ENCODE measurements at places on chromosomes 1 and 21.

GRCh38 chr1:224745394-224745793, 129.3 kb downstream of the CNIH3 start:
- no peak for DNase-seq

GRCh38 chr1:20666804-20667203, 5.6 kb upstream of the DDOST start:
- DNase-seq: no peak

DNA sequence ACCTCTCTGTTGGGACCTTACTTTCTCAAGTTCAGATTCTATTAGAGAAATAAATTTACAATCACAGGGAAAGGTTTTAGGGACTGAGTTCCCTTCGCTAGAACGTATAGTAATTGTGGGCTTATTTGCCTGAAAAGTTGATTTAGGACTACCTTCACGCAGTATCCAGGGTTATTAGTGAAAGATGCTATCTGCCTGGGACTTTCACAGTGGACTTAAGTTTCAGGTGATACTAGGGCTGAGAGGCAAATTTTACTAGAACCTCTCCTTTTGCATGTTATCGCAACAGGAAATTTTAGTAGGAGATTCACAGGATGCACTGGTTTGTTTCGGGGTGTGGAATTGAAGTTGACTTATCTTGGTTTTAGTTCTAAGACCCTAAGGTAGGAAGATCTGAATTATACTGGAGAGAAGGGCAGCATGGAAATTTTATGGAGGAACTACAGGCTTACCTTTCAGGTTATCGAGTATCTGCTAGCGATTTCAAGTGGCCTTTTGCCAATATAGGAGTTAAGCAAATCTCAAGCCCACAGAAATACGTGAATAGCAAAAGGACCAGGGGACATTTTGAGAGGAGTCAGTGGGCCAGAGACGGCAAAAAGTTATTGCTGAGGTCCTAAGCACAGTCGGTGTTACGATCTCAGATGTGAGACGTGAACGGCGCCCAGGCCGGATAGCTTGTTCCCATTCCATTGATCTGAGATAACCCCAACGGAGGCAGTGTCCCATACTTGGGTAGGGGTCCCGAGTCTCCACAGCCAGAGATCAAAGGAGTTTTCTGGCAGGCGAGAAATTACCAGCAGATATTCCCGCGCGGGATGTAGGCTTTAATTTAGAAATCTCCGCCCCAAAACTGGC, 723 bp upstream of the GNAI3 start:
- no peak for DNase-seq

DNA sequence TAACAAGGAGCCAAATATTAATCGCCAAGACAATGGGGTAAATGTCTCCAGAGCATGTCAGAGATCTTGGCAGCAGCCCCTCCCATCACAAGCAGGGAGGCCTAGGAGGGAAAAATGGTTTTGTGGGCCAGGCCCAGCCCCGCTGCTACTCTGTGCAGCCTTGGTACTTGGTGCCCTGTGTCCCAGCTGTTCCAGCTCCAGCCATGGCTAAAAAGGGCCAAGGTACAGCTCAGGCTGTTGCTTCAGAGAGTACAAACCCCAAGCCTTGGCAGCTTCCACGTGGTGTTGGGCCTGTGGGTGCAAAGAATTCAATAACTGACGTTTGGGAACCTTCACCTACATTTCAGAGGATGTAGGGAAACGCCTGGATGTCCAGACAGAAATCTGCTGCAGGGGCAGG, 10.4 kb downstream of the UBE2G2 start:
- DNase-seq: no peak

- DNase-seq: no peak
These were observed 25.9 kb upstream of the ATP1A1 start for GRCh38 chr1:116346943-116347673.

DNA sequence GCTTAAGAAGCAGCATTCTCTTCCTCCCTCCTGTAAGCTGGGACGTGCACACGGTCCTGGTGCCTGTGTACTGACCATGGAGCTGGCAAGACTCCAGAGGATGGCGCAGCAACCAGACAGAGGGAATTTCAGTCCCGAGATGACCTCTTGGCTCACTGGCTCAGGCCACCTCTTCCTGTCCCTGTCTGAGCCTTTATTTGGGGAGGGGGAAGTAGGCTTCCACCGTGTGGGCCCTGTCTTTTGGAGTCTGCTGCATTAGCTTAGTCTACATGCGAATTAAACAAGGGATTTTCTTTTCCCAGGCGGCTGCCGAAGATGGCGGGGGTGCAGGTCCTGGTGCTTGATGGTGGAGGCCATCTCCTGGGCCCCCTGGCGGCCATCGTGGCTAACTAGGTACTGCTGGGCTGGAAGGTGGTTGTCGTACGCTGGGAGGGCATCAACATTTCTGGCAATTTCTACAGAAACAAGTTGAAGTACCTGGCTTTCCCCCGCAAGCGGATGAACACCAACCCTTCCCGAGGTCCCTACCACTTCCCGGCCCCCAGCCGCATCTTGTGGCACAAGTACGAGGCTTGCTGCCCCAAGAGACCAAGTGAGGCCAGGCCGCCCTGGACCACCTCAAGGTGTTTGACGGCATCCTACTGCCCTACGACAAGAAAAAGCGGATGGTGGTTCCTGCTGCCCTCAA, 10.2 kb downstream of the IL24 start:
- no peak for DNase-seq

DNA sequence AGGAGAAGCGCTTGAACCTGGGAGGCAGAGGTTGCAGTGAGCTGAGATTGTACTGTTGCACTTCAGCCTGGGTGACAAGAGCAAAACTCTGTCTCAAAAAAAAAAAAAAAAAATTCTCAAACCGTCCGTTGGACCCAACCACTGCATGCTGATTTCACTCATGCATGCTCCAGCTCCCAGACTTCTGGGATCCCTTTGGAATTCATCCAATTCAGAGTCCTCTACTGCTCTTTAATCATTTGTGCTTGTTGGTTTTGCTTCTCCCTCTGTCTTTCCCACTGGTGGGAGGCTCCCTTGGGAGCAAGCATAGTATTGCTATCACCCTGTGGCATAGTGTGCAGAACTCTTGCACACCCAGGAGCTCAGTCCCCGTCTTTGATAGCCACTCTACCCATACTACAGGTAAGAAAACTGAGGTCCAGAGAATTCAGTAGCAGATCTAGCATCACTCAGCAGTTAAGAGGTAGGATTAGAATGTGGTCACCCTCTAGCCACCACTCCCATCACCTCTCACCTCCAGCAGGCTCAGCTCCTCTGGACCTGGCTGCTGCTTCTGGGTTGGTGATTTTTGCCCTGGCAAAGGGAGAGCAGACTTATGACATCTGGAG, 3.1 kb upstream of the LMNA start:
- no peak for DNase-seq

GRCh38 chr1:162145966-162146696, 76.6 kb downstream of the NOS1AP start:
- DNase-seq: no peak

- no peak for DNase-seq
These were observed 306.6 kb downstream of the PCP4 start for GRCh38 chr21:40173816-40174215.

- no peak for DNase-seq
These were observed 231.5 kb downstream of the KCNT2 start for GRCh38 chr1:196376630-196377328.

- DNase-seq: no peak
These were observed 68.4 kb upstream of the SSBP3 start for GRCh38 chr1:54474310-54475251.

- DNase-seq: no peak
These were observed 3.7 kb upstream of the SLC2A5 start for GRCh38 chr1:9073143-9073542.

GRCh38 chr21:44994695-44995342, 55.0 kb downstream of the SLX9 start:
- DNase-seq: no peak

DNA sequence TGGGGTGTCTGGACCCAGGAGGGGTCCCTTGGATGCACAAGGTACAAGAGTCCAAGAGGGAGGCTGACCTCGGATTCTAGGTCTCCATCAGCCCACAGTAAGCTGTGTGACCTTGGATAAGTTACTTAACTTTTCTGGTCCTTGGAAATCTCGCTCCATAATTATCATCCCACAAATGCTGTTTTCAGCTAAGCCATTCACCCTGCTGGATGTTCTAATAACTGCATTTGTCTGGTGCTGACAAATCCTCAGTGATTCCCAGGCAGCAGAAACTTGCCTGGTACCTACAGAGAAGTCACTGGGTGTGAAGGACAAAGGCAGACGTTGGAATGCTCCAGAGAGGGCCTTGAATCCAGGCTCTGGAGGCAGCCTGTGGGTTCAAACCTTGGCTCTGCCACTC, 89.7 kb downstream of the IGSF21 start:
- DNase-seq: no peak

DNA sequence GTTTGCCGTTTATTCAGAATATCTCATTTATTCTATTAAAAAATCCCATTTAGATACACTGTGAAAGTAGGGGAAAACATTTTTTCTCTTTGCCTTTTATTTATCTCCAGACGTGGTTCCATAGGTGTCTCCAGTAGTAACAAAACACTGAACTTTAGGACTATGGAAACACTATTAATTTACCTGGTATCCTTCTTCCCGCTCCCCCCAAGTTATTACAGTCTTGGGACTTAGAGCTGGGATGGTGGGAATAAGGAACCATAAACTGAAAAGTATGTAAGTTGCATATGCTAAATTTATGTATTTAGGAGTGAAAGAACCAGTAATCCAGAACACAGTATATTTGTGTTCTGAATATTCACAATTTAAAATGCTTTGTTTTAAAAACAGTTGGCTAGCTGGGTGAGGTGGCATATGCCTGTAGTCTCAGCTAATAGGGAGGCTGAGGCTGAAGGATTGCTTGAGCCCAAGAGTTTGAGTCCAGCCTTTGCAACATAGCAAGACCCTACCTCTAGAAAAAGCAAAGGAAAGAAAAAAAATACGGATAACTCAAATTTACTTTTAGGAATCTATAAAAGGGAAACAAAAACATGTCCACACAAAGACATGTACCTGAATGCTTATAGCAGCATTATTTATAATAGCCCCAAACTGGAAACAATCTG, 3.1 kb downstream of the DNAJB4 start:
- no peak for DNase-seq

- no peak for DNase-seq
These were observed 59.8 kb upstream of the ETV3 start for GRCh38 chr1:157197906-157198435.

DNA sequence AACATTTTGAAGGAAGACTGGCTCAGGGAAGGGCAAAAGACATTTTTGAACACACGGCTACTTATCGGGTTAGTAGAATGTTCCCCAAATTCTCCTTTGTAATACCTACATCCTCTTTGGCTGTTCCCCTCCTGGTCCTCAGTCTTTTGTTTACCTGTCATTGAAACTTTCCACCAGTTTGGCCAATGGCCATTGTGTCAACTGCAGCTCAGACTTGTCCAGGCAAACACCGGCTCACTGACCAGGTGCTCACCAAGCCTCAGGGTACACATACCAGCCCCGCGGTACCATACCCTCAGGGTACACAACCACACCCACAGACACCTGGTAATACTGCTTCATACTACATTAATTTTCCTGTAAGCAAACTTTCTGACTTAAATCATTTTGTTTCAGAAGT, 84.8 kb upstream of the ZNF648 start:
- no peak for DNase-seq

DNA sequence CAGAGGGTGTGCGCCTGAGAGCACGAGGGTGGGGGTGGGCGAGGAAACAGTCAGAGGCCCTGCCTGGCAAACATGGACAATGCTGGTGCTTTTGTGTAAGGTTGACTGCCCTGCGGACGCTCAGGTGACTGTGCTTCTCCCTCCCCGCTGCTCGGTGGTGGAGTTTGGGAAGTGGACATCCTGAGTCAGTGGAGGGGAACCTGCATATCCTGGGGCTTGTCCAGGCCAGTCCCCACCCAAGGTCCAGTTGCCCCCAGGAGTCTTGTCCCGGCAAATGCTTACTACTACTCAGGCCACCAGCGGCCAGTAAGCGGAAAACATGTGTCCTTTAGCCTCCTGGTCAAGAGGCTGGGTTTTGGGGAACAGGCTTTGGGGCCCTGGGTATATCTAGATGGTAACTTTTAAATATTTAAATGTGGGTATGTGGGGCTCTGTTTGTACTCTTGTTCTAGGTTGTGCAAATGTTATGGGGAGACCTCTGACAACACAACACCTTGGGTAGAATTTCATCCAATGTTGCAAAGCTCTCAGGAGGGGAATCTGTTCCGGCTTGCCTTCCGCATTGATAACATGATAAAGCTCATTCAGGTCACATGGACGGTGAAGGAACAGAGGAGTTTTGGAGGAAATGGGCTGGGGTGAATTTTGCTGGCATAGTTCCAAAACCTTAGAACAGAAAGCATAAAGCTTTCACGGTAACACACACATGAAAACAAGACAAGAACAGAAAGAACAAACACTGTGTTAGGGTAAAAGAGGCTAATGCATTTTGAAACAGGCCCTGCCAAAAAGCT, 364.9 kb downstream of the PRDM2 start:
- DNase-seq: no peak

DNA sequence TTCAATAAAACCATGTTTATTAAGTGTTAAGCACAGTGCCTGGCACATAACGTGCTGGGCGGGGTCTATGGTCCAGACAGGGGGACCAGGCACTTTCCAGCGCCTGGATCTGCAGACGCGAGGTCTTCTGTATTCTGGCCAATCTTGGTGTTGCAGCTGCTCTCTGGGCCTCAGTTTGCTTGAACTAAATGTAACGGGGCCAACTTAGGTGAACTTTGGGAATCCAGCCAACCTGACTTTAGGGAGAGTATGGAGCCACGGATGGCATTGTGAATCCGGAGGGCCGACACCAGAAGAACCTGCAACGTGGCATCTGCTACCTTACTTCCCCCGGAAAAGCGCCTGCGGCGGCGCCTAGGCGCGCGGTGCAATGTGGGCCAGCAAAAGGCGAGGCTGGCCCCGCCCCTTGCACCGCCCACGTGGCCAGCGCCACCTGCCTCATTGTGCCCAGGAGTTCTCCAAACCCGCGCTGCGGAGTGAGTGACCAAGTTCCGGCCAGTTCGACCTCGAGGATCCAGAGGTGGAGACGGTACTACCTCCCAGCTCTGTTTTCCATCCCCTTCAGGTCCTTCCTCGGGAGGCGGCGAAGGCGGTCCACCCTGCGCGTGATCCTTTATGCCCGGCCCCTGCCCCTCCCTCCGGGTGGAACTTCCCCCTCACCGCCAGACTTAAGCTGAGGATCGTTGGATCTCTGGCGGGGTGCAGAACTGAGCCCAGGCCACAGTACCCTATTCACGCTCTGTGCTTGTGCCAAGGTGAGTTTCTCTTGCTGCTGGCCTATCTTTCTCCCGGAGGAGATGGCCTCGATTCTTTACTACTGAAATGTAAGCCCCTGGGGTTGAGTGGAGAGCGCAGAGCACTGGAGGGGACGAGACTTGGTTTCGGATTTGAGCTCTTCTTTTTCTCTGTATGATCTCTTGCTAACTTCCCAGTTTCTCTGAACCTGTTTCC, at the start of gene AKR1A1:
TSS of gene AKR1A1 (plus strand) at position 426 of the 951 bp plus-strand sequence. CDS start 10,969 bp downstream, outside the sequence.
- peak; percentile 73 for DNase-seq

GRCh38 chr1:76330991-76331603, 256.6 kb downstream of the ST6GALNAC3 start:
- no peak for DNase-seq
